ENCODE measurements at places on chromosomes 4 and X.
A peak's percentile ranks its signal among the peaks of the same experiment; 100 is the strongest.

DNA sequence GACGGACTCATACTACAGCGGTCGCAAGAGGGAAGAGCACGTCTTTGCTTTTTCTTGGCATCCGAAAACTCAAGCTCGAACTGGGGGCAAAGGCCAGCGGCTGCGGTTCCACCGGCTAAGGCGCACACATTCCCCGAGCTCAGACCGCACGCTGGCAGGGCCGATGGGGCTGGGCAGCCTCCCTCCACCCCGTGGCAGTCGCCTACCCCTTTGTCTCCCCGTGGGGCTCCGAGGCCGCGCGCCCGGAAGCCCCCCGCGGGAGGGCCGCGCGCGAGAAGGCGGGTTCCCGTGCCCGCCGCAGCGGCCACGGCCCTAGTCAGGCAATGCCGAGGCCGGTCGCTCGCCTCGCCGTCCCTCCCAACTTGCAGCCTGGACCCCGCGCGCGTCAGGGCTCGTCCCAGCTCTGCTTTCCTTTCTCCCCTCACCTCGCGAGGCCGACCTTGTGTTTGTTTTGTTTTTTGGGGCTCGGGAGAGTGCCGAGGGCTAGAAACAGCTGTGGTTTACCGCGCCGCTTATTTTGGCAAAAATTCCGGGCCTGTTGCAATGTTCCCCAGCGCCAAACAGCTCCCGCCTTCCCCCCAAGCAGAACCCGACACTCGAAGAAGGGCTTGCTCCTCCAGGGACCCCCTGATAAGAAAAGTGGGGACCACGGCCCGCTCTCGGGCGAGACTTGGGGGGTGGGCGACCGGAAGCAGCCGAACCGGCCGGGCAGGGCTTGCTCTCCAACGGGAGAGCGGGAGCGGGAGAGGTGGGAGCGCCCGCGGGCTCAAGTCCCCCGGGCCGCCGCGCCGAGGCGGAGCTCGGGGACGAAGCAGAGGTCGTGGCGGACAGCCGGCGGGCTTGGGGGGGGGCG, 561 bp upstream of the N4BP2 start:
- peak; percentile 92 for DNase-seq

- no peak for DNase-seq
These were observed 543.1 kb upstream of the ADGRL3 start for GRCh38 chr4:60657041-60657440.

DNA sequence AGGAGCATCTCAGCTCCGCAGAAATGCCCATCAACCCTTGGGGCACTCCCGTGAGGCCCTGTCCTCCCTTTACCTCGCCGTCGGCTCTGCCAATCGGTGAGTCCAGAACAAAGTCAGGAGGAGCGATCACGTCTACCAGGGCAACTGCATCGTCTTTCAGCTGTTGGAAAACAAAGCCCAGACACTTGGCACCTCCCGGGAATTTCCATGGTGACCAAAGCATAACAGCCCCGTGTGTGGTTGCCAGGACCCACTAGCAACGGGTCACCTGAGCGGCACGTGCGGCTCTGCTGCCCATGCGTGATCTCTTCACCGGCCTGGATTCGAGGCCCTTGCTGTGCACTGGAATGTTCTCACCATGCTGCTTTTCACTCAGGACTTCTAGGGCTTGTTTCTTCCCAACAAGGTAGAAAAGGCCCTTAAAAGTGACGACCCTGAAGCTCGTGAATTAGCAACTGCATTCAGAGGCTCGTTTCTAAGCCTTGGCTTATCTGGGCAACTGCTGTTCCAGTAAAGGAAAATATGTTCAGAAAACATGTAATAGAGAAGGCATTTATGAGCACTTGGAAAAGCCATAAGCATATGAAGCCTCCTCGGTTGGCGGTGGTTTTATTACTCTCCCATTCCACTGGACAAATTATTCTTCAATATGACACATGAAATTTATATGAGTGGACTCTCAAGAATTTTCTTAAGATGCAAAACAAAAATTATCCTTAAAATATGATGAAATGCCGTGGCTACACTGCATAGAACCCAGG, 69.5 kb downstream of the ACOX3 start:
- peak; percentile 21 for DNase-seq

DNA sequence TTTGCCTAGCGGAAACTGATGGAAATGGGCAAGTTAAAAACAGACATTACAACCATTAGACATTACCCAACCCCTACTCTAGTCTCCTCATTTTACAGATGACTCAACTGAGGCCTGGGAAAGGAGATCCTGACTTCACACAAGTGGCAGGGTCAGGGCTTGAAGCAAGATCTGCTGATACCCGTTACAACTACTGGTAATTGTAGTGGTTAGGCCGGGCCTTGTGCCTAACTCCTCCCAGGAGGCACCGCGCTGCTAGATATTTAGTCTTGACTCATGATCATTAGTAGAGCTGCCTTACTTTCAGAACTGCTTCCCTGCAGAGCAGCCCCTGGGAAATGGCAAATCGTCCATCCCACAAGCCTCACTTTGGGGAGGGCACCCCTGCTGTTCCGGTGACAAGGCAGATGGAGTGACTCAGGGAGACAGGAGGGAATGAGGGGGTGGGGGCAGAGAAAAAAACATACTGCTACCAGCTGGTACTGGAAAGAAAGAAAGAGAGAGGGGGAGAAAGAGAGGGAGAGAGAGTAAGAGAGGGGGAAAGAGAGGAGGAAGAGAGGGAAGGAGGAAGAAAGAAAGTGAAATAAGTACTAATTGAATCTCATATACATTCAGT, 12.2 kb downstream of the ARHGEF6 start:
- DNase-seq, result no peak

DNA sequence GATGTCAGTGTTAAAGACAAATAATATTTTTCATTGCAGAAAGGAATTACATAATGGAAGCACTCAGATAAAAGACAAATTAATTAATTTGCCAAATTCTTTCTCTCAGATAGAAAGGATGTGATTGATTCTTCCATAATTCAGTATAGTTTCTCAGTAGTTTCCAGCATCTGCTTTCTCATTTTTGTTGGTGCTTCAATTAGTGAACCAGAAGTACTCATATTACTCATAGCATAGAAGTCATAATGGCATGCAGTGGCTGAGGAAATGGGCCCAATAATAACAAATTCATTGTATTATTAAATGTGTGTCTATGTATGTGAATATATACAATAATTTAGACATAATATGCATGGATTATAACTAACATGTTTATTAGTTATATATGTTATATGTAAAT, 393.3 kb upstream of the TRAM1L1 start:
- DNase-seq, result no peak
